ENCODE measurements at places on chromosomes 7 and 10. TPM values are rescaled to one million over a fixed set of nuclear protein-coding genes. Genes with fewer than 3 reads are reported as not detected.

LMOD2 gene
- not detected for total RNA-seq

TMEM209 gene
- 23.5 TPM for total RNA-seq

PIK3AP1 gene
- total RNA-seq, result not detected

SLC13A1 gene
- total RNA-seq, result not detected

DDIT4 gene
- total RNA-seq, result 257 TPM

TEX36 gene
- not detected for total RNA-seq

All from LHCN-M2 (cell line).